ENCODE measurements at places on chromosomes 7 and 10. TPM values are rescaled to one million over a fixed set of nuclear protein-coding genes. Genes with fewer than 3 reads are reported as not detected.

The SPAM1 gene
- total RNA-seq = not detected

The PTER gene
- 19.6 TPM for total RNA-seq

GRCh38 chr7:6647080-6647479, 10.0 kb downstream of the ZNF316 start:
- peak; percentile 66 for DNase-seq

DNA sequence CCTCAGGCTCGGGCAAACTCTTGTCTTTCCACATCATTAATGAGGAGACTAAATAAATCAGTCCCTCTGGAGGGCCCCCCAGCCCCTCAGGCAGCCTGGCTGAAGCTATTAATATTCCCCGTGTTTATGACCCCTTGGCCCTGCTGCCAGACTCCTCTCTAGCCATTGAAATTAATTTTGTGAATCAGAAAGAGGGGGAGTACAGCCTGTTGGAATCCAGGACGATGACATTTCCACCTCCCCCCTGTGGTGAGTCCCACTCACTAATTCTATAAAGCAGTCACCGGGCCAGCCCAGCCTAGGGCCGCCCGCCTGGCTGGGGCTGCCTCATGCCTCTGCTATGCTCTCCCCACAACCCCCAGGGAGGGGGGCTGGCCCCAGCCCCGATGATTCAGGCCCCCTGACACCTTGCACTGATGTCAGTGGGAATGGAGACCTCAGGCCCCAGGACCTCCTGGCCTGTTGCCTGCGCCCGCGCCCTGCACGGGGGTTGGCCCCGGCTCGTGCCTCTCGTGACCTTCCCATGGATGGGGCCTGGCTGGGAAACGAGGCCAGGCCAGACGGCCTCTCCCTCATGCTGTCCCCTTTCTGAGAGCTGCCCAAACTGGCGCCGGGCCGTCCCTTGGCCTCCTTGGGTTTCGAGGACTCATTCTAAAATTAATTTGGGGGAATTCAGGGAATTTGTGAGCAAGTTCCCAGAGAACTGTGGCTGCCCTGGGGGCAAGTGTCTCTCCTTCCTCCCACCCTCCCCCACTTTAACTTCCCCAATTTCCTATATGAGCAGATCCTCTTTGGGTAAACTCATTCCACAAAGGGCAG, 34.0 kb downstream of the TMEM270 start:
- DNase-seq = no peak

DNA sequence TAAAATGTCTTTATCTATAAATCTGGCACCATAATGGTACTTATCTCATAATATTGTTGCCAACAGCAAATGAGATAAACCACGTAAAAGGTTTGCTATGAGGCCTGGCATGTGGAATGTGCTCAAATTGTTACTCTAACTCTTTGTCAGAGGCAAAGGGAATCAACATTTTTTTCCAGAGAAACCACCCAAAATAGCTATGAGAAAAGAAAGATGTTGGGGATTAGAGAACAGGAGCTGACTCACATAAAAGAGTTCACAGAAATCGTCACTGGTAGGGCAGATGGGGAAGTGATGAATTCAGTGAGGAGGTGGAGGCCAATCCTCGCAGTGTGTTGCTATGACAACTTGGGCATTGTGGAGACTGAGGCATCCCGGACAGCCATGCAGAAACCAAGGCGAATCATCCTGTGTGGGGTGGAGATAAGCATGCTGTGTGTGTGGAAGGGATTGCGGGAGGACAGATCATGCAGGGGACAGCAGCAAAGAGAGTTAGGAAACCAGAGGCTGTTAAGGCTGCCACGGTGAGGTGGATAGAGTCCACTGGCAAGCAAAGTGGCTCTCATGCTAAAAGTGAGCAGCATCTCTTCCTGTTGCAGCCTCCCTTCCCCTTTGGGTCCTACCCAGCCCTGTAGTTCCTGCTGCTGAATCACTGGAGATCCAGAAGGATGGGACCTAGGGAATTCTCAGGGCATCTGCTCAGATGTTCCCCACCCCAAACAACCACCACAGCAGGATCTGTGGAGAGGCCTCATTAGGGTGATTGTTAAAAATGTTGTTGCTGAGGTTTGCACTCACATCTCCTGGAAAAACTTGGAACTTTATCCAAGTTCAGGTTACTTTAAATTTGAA, 103.9 kb downstream of the CUBN start:
- no peak for DNase-seq

DNA sequence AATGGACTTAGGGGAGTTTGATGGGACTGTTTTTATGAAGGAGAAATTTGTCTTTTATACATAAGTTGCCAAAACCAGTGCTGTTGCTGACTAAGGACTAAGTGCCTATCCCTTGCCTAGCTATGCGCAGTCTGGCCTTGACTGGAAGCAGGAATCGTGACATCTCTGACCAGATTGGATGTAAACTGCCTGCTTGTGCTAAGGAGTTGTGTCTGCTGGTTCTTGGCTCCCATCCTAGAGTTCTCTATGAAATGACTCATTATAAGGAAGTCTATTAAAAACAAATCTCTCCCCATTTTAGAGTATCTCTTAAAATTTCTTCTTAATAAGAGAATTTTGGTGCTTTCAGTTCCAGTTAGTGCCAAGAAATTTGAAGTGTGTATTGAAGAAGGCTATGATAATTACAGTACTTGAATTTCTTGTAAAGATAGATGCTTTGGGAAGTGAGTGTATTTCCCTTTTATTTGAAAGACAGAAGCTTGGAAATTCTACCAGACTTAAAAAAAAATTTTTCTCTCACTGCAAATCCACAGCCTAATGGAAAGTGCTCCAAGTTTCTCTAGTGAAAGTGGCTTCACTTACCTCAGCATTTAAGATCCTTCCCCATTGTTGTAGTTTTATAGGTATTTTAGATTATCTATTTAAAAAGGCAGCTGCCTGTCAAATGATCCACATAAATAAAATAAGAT, 77.6 kb downstream of the BICC1 start:
- DNase-seq = no peak

GRCh38 chr10:89518108-89518507, 17.3 kb downstream of the SLC16A12 start:
- DNase-seq = no peak

- DNase-seq = no peak
Measured at GRCh38 chr7:108461840-108462239, 5.6 kb upstream of the NRCAM start.

DNA sequence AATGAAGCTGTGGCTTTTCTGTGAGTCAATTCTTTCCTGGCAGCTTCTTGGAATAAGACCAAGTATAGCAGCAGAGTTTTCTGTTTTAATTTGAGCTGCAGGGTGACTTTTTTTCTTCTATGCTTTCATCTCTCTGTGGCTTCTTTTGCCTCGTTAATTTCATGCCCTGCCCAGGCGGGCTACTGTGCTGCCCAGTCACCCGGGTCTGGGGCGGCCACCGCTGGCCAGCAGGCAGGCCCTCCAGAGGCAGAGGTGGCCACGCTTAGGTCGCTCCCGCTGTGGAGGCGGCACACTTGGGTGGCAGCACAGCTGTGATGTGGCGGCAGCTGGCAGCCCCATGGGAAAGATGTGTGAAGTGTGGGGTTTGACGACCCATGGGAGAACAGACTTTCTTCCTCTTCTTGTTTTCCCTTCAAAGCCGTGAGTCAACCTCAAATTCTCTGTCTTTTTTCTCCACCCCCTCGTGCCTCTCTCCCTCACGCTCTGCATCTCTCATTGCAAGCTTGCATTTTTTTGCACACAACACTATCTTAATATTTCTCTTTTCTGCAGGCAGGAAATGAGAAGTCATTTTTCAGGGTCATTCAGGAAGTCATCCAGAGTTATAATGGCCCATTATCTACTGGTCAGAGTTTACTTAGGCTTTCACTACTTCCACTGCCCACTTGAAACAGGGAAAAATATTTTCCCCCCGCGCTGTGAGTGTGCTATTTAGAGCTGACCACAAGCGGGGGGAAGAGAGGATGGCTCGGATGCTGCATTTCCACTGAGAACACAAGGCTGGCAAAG, 67.8 kb downstream of the EGFR start:
- no peak for DNase-seq

GRCh38 chr7:121313220-121313792, 15.5 kb upstream of the WNT16 start:
- no peak for DNase-seq

- no peak for DNase-seq
Measured at GRCh38 chr7:142866361-142867096, 11.7 kb downstream of the EPHB6 start.

Measured in spleen (tissue), 13 donors.